ENCODE measurements at places on chromosomes 5 and 9. TPM values are rescaled to one million over a fixed set of nuclear protein-coding genes. Genes with fewer than 3 reads are reported as not detected.

Gene B4GALT1
- total RNA-seq = 203 TPM

Gene TEK
- total RNA-seq = 0.06 TPM

Gene IFNB1
- 0.15 TPM for total RNA-seq

Gene KCTD16
- total RNA-seq = 0.05 TPM

Gene IL9
- not detected for total RNA-seq

Gene GALNT12
- total RNA-seq = 4.9 TPM

Gene LCN9
- not detected for total RNA-seq

Gene GHR
- total RNA-seq = not detected

Gene MELK
- 71.3 TPM for total RNA-seq

Gene MLANA
- total RNA-seq = not detected

Gene ZNF608
- 0.61 TPM for total RNA-seq

Gene UBQLN1
- total RNA-seq = 109 TPM

Gene TMEM8B
- total RNA-seq = 3.7 TPM

Gene SPINK9
- total RNA-seq = not detected

Gene RMRP
- 7.0 TPM for total RNA-seq

Gene SLC6A19
- 0.01 TPM for total RNA-seq

Gene ARID3C
- 0.23 TPM for total RNA-seq

Gene CDH9
- total RNA-seq = not detected

Gene DEPDC1B
- 18.3 TPM for total RNA-seq

Gene FOXD4
- 0.82 TPM for total RNA-seq

Gene FANCG
- total RNA-seq = 52.6 TPM
